ENCODE measurements at places on chromosomes 3 and 15.

DNA sequence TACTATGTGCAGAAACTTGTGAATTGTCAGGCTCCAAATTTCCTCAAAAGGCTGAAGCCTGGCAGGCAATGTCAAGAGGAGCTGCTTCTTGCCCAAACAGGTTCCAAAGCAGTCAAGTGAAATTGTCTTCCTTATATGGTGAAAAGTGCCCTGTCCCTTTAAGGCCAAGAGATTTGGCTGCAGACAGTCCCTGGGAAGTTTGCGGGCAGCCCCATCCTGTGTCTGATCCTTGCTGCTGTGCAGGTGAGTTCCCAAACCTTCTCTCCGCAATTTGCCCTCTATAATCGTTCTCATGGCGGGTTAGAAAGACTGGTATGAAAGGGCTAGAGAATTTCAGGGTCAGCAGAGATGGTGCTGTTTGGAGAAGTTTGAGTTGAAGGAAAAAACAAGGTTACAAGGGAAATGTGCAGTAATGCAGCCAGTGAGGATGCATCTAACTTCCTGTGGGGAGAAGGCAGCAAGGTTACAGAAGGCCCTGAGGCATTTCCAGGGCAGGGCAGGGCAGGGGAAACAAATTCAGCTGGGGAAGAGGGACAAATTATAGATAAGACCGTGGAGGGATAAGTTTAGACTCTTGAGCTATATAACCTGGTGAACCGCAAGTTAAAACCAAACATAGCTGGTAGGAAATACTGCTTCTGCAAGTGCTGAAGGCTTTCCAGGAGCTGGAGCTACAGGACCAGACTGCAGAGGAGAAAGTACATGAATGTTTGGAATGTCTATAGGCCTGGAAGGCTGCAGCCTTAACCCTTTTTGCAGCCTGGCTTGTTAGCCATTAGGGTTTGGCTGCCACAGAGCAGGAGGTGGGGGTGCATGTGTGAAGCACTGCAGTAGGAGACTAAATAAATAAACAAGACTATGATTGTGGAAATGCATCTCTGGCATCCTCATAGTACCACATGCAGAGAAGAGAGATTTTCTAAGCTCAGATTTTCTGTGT is 256.2 kb upstream of the IL12A start:
- no peak overlapping the region for H3K27ac ChIP-seq
- no peaks in the 10 kb centered on the region for H3K36me3 ChIP-seq
- no peak for DNase-seq
- H3K4me3 ChIP-seq: no peak overlapping the region
- H3K4me1 ChIP-seq: no peaks in the 10 kb centered on the region
- no peaks in the 10 kb centered on the region for H3K27me3 ChIP-seq

- H3K4me1 ChIP-seq: no peaks in the 10 kb centered on the region
- DNase-seq: no peak
- H3K36me3 ChIP-seq: no peaks in the 10 kb centered on the region
- no peaks in the 10 kb centered on the region for H3K27me3 ChIP-seq
- no peak overlapping the region for H3K27ac ChIP-seq
Measured at GRCh38 chr3:147915057-147915456, 505.9 kb downstream of the ZIC1 start.

- no peaks in the 10 kb centered on the region for H3K4me1 ChIP-seq
- H3K27me3 ChIP-seq: no peaks in the 10 kb centered on the region
- no peak overlapping the region for H3K4me3 ChIP-seq
- DNase-seq: no peak
Measured at GRCh38 chr3:196414469-196414868, 17.8 kb downstream of the UBXN7 start.

DNA sequence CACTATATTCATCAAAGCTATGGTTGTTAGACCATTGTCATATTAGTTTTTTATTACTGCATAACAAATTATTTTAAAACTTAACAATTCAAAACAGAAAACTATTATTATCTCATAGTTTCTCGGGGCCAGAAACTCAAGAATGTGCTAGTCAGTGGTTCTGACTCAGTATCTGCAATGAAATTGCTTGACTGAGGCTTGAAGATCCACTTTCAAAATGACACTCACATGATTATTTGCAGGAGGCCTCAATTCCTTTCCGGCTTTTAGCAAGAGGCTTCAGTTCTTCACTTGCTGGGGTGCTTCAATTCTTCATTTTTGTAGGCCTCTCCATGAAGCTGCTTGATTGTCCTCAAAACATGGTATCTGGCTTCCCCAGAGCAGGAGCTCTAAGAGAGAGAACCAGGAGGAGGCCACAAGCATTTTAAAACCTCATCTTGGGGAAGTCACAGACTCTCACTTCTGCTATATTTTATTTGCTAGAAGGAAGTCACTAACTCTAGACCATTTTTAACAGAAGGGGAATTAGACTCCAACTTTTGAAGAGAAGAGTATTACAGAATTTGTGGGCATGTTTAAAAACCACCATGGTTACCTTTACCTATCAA is 383.7 kb downstream of the MFSD1 start:
- no peaks in the 10 kb centered on the region for H3K4me1 ChIP-seq
- no peaks in the 10 kb centered on the region for H3K27me3 ChIP-seq
- no peak overlapping the region for H3K4me3 ChIP-seq
- DNase-seq: no peak
- no peak overlapping the region for H3K27ac ChIP-seq

DNA sequence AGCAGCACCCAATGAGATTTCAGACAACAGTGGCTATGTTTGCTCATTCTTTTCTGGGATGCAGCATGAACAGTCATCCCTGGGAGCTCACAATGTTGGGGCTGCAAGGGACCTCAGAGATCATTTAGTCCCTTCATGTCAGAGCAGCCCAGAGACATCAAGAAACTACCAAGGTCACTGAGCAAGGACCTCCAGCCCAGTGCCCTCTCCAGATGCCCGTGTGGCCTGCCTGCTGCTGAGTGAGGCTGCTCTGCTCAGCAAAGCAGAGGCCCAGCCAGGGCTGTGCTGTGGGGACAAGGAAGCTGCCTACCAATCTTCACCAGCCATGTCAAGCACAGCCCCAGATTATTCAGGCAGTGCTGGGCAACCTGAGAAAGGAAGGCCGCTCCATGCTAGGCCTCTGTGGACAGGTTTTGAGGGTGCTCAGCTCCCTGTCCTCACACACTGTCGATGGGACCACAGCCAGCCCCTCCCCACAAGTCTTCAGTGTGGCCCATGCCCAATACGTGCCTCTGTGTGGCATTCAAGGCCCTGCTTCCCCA is 99.7 kb downstream of the DAPK2 start:
- H3K36me3 ChIP-seq: no peaks in the 10 kb centered on the region
- no peak overlapping the region for H3K27ac ChIP-seq
- DNase-seq: no peak
- H3K27me3 ChIP-seq: no peaks in the 10 kb centered on the region
- no peaks in the 10 kb centered on the region for H3K4me1 ChIP-seq
- no peak overlapping the region for H3K4me3 ChIP-seq

GRCh38 chr15:20346082-20346805 is 195.4 kb downstream of the GOLGA6L6 start:
- H3K36me3 ChIP-seq: no peaks in the 10 kb centered on the region
- no peak overlapping the region for H3K4me3 ChIP-seq
- no peak for DNase-seq
- no peak overlapping the region for H3K27ac ChIP-seq

- peaks cover 12% of the 10 kb centered on the region for H3K36me3 ChIP-seq
- no peaks in the 10 kb centered on the region for H3K27me3 ChIP-seq
- H3K4me3 ChIP-seq: no peak overlapping the region
- H3K4me1 ChIP-seq: no peaks in the 10 kb centered on the region
- DNase-seq: no peak
Measured at GRCh38 chr15:59224474-59224873, 17.8 kb downstream of the LDHAL6B start.
